A673 (cell line): ENCODE measurements at places on chromosomes 12 and 14. TPM values are rescaled to one million over a fixed set of nuclear protein-coding genes. Genes with fewer than 3 reads are reported as not detected.

The RAB15 gene
- 23.6 and 26.9 TPM in 2 replicates for total RNA-seq

The CEP170B gene
- total RNA-seq, result 20.8 and 22.6 TPM in 2 replicates

The MIA2 gene
- total RNA-seq, result 16.0 and 16.7 TPM in 2 replicates

The PRB2 gene
- total RNA-seq, result not detected in 2 replicates

The CMKLR1 gene
- total RNA-seq, result 0.24 and 0.57 TPM in 2 replicates

The KLRC2 gene
- not detected in 2 replicates for total RNA-seq

The TAPBPL gene
- 6.9 and 7.4 TPM in 2 replicates for total RNA-seq

The CD163 gene
- 0.41 TPM in 1 of 2 replicates, not detected in the other for total RNA-seq

The CACNA2D4 gene
- total RNA-seq, result 0.41 and 1.2 TPM in 2 replicates
